ENCODE measurements at places on chromosomes 5 and 9.

GRCh38 chr9:129773262-129774048 is 20.6 kb upstream of the PTGES start:
- DNase-seq = no peak

DNA sequence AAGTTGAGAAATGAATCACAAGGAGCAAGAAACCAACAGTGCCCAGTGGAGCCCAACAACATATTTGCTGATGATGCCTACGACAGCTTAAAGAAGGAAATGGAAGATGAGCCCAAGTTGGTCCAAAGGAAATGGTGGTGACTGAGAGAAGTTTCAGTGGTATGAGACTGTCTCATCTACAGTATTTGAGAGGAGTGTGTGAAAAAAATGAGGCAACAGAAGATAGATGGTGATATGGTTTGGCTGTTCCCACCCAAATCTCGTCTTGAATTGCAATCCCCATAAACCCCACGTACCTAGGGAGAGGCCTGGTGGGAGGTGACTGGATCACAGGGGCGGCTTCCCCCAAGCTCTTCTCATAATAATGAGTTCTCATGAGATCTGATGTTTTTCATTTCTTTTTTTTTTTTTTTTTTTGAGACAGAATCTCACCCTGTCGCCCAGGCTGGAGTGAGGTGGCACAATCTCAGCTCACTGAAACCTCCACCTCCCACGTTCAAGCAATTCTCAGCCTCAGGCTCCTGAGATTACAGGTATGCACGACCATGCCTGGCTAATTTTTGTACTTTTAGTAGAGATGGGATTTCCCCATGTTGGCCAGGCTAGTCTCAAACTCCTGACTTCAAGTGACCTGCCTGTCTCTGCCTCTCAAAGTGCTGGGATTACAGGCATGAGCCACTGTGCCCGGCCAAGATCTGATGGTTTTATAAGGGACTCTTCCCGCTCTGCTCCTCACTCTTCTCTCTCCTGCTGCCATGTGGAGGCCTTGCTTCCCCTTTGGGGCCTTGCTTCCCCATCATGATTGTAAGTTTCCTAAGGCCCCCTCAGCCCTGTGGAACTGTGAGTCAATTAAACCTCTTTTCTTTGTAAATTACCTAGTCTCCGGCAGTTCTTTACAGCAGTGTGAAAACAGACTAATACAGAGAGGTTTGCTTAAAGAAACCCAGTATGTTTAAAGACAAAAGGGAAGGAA is 30.2 kb downstream of the EFCAB9 start:
- no peak for DNase-seq

- DNase-seq = no peak
Measured at GRCh38 chr9:83972286-83972685, 7.7 kb downstream of the HNRNPK start.

DNA sequence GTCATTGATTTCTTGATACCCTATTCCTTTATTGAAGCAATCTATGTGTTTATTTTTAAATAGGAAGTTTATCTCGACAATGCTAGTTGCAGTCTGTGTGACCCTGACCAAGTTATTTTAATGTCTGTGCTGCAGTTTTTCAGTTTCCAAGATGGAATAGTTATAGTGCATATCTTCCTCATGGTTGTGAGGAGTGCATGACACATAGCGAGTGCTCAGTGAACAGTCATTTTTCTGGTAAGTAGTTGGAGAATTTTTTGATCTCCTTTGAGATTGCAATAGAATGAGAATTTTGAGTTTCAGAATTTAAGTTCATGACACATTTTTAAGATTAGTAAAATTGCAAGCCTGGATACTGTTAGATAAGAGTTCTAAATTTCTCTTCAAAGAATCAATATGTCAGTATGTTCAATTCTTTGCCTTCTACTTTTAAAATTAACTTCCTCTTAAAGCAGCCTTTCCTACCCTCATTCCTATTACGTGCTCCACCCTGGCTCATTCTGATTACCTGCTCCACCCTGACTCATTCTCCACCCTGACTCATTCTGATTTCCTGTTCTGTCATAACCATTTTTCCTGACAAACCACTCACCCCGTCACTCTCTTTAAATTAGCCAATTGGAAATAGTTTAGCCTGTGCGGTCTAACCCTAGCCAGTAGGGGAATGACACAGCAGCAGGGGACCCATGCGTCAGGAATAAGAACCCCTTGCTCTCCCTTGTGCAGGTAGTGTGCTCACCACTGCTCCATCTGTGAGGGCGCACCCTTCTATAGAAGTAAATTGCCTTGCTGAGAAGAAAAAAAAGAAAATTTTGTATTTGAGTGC is 30.7 kb downstream of the SPIN1 start:
- DNase-seq = no peak

- DNase-seq = no peak
Measured at GRCh38 chr5:160788102-160788660, 63.8 kb downstream of the ATP10B start.

DNA sequence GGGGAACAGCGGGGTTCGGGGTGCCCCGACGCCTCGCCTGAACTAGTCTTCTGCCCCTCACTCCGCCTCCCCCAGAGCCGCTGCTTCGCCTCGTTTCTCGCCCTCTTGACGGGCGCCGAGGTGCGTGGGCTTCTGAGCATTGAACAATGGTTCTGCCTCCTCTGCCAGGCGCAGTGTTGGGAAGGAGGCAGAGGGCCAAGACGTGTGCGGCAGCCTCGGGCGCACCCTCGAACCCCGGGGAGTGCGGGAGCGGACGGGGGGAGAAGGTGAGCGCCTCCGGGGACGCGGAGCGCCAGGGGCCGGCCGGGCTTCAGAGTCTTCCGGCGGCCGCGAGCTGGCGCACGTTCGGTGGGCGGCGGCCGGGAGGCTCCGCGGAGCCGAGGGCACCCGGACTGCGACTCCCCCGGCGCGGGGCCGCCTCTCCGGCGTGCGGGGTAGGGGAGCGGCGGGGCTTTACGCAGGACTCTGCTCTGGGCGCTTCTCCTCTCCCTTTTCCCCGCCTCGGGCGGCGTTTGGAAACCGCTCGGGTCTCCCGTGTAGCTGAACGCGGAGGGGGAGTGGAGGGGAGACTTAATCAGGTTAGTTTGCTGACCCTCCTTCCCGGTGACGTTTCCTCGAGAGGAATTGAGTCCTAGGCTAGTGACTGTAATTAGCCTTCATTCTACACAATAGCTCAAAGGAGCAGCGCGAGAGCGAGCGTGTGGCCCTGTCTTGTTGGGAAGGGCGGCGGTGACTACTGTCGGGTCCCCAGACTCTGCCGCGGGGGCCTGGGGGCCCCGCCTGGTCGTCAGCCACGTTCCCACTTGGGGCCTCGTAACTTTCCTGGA is 1.1 kb downstream of the VLDLR start:
- DNase-seq = no peak

DNA sequence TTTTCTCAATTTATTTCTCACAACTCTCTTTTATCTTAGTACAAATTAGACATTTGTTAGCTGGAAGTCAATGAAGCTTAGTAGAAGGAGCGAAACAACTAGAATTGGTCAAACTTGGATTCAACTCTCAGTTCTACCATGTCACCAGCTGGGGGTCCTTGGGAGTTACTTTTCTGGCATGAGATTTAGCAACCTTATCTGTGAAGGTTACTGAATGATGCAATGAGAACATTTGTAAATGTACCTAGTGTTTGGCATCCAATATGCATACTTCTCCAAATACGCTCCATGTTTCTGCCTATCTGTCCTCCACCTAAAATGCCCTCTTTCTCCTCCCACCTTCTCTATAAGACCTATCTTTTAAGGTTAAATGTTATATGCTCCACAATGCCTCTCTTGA is 6.3 kb downstream of the HNRNPA0 start:
- DNase-seq = no peak

DNA sequence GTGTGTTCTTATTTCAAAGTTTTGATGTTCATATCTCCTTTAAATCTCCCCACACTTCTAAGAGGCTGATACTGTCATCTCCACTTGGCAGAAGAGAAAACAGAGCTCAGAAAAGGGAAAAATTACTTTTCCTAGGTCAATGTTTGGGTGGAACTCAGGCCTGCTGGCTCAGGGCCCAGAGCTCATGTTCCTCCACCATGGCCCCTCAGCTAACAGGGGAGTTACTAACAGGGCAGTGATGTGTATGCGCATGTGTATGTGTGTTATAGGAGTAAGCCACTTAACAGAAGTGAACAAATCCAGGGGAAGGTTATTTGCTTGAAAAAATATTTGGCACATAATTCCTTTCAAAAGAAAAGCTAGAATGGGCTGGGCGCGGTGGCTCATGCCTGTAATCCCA is 2.5 kb downstream of the C1QTNF2 start:
- DNase-seq = no peak

GRCh38 chr9:82184524-82184923 is 196.0 kb downstream of the SPATA31D1 start:
- DNase-seq = peak; percentile 46

DNA sequence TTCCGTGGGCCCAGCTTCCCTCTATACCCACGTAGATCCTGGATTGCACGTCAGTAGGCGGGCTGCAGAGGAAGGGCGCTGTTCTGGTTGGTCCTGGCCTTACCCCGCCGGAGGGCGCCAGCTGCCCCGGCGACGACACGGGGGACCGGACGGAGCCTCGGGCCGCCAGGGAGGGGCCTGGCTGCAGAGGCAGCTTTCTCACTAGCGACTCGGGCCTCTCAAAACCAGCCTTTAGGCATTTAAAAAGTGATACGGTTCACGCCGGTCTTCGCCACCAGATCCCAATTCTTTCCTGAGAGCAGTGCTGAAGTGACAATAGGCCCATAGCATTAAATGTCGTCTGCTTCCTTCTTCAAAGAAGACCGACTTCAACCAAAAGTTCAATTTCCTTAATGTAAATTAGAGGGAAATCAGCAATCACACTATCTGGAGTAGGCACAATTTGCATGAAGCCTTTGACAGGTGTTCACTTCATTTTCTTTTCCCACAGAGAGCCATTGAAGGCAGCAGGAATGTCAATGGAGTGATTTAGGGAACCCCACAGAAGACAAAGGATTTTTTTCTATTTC is 17.6 kb upstream of the UBE2D2 start:
- peak; percentile 76 for DNase-seq

- peak; percentile 92 for DNase-seq
Measured at GRCh38 chr9:137590469-137591383, at the start of gene ZMYND19. Gene ZMYND19 (minus strand): TSS chr9:137590512. CDS start chr9:137590263, 249 bp downstream.

GRCh38 chr5:37638897-37639296 is 200.9 kb downstream of the GDNF start:
- DNase-seq = no peak

GRCh38 chr9:136488247-136489214 is 5.7 kb upstream of the SEC16A start:
- DNase-seq = peak; percentile 68

DNA sequence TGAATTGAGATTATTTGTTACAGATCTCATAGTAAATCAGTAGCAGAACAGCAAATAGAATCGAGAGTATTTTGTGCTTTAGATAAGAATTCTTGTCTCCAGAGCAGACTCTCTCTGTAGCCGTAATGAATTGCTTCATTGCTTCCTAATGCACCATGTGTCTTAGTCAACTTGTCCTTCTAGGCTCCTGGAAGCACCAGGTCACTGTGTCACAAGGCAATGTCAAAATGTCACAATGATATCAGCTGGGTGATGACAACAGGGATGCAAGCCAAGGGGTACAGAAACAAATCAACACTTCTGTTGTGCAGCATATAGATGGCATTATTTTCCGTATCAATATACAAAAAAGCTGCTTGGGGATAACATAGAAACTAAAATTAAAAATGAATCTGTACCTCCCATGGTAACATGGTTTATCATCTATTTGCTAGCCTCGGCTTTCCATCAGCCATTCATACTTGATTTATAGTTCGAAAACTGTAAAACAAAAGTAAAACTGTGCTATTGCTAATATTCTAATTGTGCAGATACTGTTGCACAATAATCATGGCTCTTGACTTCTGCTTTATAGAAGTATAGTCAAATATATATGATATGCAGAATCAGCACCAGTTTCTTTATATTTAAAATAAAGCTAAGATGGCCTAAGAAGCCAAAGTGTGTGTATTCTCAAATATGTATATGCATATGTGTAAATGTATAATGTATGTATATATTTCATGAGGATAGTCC is 435.9 kb upstream of the TLE4 start:
- no peak for DNase-seq

- DNase-seq = no peak
Measured at GRCh38 chr9:83622433-83622938, 457 bp upstream of the IDNK start.

GRCh38 chr9:4590430-4591122 is 71.5 kb upstream of the PLPP6 start:
- no peak for DNase-seq

- no peak for DNase-seq
Measured at GRCh38 chr9:68495247-68495646, 45.4 kb downstream of the TMEM252 start.

DNA sequence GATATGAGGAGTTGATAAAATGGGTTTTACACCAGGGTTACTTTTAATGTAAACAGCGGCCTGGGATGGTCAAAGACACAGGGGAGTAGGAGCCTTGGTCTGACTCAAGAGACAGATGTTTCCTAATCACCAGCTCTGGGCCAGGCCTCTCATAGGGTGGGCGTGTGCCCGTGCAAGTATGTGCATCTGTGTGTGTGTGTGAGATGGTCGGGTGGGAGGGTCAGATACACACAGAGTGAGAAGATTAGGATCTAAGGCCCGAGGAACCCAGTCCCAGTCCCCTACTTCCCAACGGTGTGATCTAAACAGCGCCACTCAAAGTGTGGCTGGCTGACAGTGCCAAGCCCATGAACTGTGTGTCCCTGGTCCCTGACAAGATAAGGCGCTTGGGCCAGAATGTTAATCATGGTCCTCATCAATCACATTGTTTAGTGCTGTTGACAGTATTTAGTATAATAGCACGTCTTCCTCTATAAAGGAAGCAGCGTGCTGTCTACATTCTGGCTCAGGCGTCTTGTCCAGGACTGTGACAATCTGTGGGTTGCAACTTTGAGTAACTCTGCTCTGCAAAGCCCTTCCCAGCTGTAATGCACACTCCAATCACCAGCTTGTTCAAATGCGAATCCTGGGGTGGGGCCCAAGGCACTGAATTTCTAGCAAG is 173.7 kb downstream of the DAB2IP start:
- DNase-seq = no peak

GRCh38 chr9:135339378-135339973 is 140.1 kb upstream of the PPP1R26 start:
- no peak for DNase-seq

- no peak for DNase-seq
Measured at GRCh38 chr5:81766611-81767010, 15.7 kb upstream of the SSBP2 start.

DNA sequence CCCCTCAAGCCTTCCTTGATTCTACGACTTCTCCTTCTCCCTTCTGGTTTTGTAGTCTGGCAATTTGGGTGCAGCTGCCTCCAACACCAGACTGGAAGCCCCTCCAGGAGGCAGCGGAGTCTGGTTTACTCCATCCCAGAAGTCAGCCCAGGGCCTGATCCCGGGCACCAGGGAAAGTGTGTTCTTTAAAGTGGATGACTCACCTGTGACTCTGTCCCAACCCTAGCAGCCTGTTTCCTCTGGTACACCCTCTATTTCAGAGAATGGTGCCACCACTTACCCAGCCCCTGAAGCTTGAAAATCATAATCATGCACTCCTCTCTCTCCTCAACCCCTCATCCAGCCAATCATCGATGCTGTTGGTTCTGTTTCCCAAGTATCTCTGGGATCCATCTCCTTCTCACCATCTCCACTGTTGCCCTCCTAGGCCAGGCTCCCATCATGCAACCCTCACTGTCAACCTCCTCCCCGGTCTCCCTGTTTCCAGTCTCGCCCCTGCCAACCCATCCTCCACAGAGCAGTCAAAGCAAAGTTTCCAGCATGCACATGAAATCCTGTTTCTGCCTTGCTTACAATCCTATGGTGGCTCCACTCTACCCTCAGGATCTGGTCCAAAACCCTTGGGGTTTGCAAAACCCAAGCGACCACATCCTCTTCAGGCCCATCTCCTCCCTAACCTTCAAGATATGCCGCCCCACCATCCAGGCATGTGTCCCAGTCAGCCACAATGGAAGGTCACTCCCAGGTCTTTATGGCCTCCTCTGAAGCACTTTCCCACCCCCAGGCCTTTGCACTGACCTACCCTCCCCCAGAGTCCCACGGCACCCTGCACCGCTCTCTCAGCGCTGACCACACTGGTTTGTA is 10.5 kb downstream of the LHX6 start:
- DNase-seq = no peak

Measured in naive B cell (primary cell).